Natural killer cell (primary cell): ENCODE measurements at places on chromosomes 1 and 21.

DNA sequence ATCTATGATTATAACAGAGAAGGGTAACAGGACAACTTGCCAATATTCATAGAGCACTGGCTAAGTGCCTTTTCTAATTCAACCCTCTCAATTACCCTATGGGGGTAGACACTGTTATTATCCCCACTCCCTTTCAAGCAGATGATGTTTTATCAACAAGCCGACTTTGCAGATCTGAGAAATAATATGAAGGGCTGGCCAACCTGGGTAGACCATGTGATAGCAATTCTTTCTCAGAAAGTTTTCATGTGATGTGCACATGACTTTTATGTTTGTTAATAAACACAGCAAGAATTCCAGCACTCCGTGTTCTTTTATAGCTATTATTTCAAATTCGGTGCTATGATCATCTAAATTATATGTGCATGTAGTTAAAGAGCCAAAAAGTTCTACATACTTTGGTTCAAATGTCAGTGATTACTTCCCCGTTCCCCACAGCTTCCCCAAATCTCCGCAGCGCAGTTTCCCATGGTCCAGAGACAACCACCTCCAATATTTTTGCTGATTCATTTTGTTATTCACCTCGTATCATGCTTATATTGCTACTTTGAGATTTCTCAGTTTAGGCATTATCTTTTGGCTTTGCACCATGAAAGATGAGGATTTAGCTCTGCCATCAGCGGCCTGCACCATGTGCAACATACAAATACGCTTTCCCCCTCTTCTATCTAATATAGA is 96.7 kb upstream of the GADD45A start:
- no peaks in the 10 kb centered on the region for H3K27me3 ChIP-seq
- no peaks in the 10 kb centered on the region for H3K36me3 ChIP-seq
- H3K4me3 ChIP-seq: no peak overlapping the region
- no peak overlapping the region for H3K27ac ChIP-seq
- no peak for DNase-seq

DNA sequence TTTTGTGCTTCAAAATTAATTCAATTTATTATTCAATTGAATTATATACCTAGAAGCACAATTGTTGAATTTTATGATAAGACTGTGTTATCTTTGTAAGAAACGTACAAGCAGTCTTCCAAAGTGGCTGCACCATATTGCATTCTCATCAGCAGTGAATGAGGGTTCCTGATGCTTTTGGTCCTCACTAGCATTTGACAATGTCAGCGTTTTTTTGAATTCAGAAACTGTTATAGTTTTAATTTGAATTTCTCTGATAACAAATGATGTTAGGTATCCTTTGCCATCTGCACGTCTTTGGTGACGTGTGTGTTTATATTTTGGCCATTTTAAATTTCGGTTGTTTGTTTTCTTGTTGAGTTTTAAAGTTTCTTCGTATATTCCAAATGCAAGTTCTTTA is 553.0 kb upstream of the ZP4 start:
- no peaks in the 10 kb centered on the region for H3K27me3 ChIP-seq
- no peaks in the 10 kb centered on the region for H3K4me1 ChIP-seq
- H3K4me3 ChIP-seq: no peak overlapping the region
- no peak overlapping the region for H3K27ac ChIP-seq
- DNase-seq: no peak

GRCh38 chr1:10640843-10641553 is 155.4 kb downstream of the CASZ1 start:
- H3K4me3 ChIP-seq: no peak overlapping the region
- no peak for DNase-seq
- no peak overlapping the region for H3K27ac ChIP-seq
- H3K4me1 ChIP-seq: peaks cover 6% of the 10 kb centered on the region
- no peaks in the 10 kb centered on the region for H3K27me3 ChIP-seq

DNA sequence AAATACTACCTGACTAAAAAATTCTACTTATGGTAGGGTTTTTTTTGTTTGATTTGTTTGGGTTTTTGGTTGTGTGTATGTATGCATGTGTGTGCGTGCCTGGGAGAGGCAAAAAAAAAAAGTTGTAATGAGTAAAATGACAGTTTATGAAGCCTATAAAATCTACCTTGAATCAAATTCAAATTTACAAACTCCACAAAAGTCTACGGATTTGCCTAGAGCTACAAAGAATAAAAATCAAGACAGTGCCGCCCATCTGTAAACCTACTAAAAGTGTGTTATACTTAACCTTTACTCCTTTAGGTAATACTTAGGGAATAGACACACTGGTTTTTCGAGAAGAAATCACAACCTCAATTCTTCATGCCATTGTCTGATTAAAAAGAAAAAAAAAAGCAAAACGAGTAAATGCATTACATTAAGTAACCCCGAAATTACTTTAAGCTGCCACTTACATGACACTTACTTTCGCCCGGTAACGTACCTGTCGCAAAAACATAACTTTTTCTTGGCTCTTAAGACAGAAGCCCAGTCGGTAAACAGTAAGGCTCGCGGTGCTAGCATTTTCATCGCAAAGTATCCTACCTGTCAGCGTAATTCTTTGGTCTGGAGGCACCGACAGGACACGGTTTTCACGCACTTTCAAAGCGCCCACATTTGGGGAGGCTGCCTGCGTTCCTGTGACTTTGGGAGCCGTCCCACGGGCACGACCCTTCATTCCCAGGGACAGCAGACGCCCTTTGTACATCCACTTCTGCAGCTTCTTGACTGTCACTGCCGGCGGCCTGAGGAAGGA is 951 bp downstream of the SYDE2 start:
- peaks cover 9% of the 10 kb centered on the region for H3K4me1 ChIP-seq
- H3K27me3 ChIP-seq: peaks cover 29% of the 10 kb centered on the region
- no peak overlapping the region for H3K27ac ChIP-seq
- DNase-seq: no peak
- peak overlapping the region; percentile 37 for H3K4me3 ChIP-seq

DNA sequence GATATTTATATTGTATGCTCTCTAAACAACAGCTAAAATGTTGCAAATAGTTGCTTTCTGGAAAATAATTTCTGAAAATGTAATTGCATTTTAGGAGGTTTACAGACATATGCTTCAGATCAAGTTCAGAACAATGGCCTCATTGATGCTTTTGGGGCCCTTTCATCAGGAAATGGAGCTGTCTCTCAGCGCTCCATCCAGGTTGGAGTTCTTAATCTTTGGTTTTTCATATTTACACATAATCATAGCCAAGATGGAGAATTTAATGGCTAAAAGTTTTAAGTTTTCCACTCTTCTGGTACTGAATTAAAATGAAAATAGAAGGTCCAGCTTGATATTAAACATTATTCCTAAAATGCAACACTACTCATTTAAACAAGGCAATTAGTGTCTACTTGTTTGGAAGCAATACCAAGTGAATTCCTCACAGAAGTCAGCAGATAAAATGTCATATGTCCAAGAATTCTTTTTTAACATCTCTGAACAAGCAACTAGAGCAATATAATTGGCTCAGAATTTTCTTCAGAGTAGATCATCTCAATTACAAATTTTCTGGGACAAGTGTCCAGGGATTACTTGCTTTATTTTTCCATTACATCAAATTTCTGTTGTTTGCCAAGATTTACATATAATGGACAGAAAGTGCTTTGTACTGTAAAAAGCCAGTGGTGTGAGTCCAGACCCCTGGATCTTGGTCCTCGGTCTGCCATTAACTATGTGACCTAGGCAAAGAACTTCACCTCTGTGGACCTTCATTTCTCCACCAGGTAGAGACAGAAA is 22.6 kb downstream of the CLCA1 start:
- H3K36me3 ChIP-seq: no peaks in the 10 kb centered on the region
- H3K4me1 ChIP-seq: no peaks in the 10 kb centered on the region
- no peak for DNase-seq
- no peak overlapping the region for H3K4me3 ChIP-seq
- H3K27me3 ChIP-seq: no peaks in the 10 kb centered on the region

- no peaks in the 10 kb centered on the region for H3K27me3 ChIP-seq
- DNase-seq: no peak
- H3K4me1 ChIP-seq: peaks cover 51% of the 10 kb centered on the region
- H3K4me3 ChIP-seq: no peak overlapping the region
These were observed 4.3 kb downstream of the STK40 start for GRCh38 chr1:36381405-36381804.

DNA sequence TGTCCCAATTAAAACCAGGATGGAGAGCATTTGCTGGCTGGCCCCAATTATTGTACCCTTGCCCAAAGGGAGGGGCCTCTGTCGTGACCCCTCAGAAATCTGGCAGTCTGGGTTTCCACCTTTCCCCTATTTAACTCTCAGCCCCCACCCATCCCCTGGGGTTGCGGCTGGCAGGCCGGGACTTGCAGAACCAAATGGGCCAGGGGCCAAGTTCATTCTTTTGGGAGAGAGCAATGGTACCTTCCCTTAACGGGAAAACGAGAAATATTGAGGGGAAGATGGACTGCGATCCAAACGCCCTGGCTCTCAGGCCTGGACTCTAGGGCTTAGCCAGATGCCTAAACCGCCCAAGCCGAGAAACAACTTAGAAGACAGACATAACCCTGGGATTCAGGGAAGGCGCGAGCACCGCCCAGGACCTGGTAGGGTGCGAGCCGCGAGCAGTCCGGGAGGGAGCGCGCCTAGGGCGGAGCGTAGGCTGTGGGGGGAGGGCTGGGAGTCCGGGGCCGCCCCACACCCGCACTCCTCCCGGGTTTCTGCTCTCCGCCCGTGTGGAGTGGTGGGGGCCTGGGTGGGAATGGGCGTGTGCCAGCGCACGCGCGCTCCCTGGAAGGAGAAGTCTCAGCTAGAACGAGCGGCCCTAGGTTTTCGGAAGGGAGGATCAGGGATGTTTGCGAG is at the start of gene SLC27A3:
SLC27A3 (plus strand) TSS at position 628 of the 678 bp plus-strand sequence. CDS start 91 bp downstream, outside the sequence.
- H3K36me3 ChIP-seq: peaks cover 32% of the 10 kb centered on the region
- H3K4me1 ChIP-seq: peaks cover 51% of the 10 kb centered on the region
- peak within 1 kb of the TSS; percentile 89 for H3K27ac ChIP-seq

- peaks cover 34% of the 10 kb centered on the region for H3K4me1 ChIP-seq
- H3K36me3 ChIP-seq: peaks cover 2% of the 10 kb centered on the region
- H3K27me3 ChIP-seq: no peaks in the 10 kb centered on the region
- no peak overlapping the region for H3K27ac ChIP-seq
- peak; percentile 91 for DNase-seq
- no peak overlapping the region for H3K4me3 ChIP-seq
These were observed 2.4 kb downstream of the UROD start for GRCh38 chr1:45014321-45015028.

DNA sequence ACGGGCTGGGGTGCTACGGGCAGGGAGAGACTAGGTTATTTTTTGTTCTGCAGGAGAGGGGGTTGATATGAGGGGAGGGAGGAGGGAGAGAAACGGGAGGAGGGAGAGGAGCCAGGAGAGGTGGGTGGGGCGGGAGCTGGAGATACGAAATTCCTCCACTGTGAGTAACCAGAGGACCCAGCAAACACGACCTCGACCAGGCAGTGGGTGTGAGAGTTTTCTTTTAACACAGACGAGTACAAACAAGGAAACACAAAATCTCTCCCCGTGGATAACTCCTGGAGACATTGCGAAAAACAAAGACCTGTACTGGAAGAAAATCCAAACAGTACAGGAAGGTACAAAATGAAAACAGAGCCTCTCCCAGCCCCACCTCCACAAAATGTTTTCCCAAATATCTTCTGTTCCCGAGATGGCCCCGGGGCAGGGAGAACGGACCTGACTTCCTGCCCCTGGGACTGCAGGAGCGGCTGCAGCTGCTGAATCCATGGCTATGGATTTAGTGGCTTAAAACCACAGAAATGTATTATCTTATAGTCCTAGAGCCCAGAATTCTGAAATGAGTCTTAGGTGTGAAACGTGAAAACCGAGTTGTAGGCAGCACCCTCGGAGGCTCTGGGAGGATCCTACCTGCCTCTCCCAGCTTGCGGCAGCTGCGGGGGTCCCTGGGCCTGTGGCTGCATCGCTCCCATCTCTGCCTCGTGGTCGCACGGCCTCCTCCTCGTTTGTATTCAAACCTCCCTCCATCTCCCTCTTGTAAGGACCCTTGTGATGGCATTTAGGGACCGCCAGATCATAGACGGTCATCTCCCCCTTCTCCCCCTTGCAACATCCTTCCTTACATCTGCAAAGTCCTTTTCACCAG is 82.2 kb downstream of the RIPK4 start:
- H3K36me3 ChIP-seq: no peaks in the 10 kb centered on the region
- DNase-seq: no peak
- H3K4me1 ChIP-seq: no peaks in the 10 kb centered on the region
- H3K4me3 ChIP-seq: no peak overlapping the region
- H3K27me3 ChIP-seq: no peaks in the 10 kb centered on the region
- H3K27ac ChIP-seq: no peak overlapping the region

DNA sequence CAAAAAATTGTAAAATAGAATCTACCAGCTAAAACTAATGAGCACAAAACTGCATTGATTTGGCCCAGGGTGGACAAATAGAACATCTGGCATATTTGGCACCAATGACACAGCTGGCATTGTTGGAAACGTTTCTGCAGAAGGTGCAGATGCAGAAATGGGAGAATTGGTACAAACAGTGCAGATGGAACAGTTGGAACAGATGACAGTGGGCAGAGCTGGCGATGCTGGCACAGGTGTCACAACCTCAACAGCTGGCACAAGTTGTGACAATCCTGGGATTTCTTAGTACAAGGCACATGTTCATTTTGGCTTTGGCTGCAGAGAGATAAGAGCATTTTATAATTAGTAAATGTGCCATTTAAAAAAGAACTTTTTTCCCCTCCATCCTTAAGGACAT is 91.1 kb upstream of the ZBTB18 start:
- no peaks in the 10 kb centered on the region for H3K4me1 ChIP-seq
- no peaks in the 10 kb centered on the region for H3K27me3 ChIP-seq
- no peak overlapping the region for H3K27ac ChIP-seq
- DNase-seq: no peak
- H3K36me3 ChIP-seq: no peaks in the 10 kb centered on the region

DNA sequence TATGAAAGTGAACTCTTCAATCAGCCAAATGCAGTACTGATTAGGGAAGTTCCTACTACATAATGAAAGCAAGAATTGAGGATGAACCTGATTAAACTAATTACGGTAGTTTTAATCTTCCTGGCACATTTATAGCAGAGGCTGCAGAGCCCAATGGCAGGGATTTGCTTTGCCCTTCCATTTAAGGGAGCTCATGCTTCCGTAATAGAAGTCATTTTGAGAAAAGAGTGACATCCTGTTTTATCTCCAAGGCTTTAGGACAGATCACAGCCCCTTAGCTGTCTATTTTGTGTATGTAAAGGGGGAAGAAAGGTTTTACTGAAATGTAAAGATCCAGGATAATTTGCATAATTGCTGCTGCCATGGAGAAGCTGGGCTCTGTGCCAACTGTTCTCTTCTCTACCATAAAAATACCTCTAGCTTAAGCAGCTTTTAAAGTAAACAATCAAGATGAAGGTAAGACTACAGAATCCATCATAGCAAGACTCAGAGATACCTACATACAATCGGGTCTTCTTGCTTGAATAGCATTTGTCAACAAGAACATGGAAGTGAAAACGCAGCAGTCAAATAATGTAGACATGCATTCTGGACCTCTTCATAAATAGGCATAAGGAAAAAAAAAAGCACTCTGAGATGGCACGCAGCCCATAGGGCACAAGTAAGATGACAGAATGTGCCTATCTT is 62.5 kb downstream of the ASH1L start:
- H3K27me3 ChIP-seq: no peaks in the 10 kb centered on the region
- peaks cover 2% of the 10 kb centered on the region for H3K4me1 ChIP-seq
- H3K4me3 ChIP-seq: no peak overlapping the region
- H3K36me3 ChIP-seq: peaks cover 3% of the 10 kb centered on the region
